T-helper 2 cell treated with Interferon-gamma antibody and Interleukin-4, amounts not matched to agents 5 μg/mL and 100 μg/mL, for 36 hours (primary cell): ENCODE measurements at places on chromosomes 5 and 9.

GRCh38 chr5:92017776-92018175 lies 634.7 kb upstream of the ARRDC3 start:
- no peak for DNase-seq

DNA sequence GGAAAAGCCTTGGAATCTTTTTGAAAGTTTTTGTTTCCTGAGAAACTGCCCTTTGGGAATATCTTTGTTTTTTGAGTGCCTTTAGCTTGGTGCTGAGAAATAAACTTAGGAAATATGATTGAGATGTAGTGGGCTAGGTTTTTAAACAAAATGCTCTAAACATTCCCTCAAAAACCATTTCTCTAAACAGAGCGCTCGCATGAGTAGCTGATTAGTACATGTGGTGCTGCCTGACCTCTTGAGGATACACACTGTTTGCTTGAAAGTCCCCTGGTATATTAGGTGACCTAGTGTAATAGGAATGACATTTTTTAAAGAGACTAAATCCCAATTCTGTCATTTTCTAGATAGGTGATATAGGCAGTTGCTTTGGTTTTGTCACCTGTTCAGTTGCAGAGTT lies 132.3 kb downstream of the ADAMTSL1 start:
- no peak for DNase-seq

GRCh38 chr5:134777366-134777765 lies 18.8 kb downstream of the DDX46 start:
- no peak for DNase-seq

DNA sequence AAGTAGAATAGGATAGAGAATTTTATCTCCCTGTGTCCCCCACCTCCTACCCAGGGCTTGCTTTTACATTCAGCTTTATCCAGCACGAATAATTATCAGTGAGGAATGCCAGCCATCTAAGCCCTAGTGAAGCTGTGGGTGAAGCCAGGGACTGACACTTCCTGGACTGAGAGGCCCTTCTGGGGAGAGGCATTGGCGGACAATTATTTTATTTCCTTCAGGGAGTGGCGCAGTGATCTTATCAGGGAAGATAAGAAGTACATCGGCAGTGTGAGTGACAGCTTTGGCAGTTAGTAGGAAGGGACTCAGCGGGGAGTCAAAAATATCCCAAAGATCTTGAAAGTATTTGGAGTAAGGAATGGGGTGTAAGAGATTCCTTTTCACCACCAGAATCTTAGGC lies 34.9 kb upstream of the RPS23 start:
- DNase-seq = no peak

- no peak for DNase-seq
Measured at GRCh38 chr5:65539827-65540226, 23.1 kb downstream of the CENPK start.

- DNase-seq = no peak
Measured at GRCh38 chr5:21688655-21689054, 1164.5 kb downstream of the CDH12 start.

- DNase-seq = no peak
Measured at GRCh38 chr9:132698989-132699388, 28.7 kb downstream of the GTF3C4 start.

GRCh38 chr9:19119246-19119645 lies 8.0 kb downstream of the PLIN2 start:
- no peak for DNase-seq

GRCh38 chr9:81344366-81344765 lies 345.0 kb downstream of the TLE1 start:
- DNase-seq = no peak

DNA sequence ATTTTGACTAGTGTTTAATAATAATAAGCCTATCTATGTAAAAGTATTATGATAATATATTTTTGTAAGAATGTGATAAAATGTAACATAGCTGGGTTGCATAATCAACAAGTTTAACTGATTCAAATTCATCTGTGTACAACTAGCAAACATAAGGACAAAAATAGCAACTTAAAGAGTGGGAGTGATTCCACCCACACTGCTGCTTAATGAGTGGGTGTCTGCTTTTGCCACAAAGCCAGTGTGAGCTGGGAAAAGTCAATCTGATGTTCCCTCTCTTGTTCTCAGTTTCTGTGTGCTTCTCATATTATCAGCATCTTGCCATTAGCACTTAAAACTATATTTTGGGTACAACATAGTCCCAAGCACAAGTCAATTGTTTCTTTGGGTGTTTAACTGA lies 111.1 kb upstream of the DPYSL3 start:
- DNase-seq = no peak

DNA sequence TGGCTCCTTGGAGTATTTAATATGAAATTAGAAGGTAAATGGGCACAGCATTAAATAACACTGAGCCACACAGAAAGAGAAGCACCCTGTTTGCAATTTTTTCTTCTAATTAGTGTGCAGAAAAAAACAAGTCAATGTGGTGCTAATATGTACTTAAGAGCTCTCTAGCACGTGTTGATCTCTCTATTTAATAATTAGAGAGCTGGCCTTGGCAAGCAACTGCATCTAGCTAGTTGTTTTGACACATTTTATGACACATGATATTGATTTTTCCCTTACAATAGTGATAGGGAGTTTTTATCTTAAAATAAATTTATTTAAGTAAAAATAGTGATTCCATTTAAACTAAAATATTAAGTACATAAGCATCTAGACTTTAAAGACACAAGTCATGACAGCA lies 54.5 kb upstream of the NUDT12 start:
- no peak for DNase-seq

DNA sequence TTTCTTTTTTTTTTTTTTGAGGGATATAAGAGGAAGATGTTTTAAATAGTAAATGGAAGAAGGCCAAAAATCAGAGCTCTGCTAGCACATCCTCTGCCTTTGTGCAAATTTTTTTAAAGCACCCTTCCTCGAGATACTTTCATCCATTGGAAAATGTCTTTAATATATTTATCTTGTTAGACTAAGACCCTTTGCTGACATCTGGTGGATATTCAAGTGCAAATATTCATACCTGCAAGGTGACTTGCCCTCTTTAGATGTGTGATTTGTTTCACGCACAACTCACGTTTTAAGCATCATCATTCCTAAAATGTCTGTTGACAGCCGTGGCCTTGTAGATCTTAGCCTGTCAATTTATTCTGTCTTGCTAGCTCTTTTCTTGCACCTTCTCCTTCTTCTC lies 258.5 kb downstream of the AGTPBP1 start:
- DNase-seq = no peak

DNA sequence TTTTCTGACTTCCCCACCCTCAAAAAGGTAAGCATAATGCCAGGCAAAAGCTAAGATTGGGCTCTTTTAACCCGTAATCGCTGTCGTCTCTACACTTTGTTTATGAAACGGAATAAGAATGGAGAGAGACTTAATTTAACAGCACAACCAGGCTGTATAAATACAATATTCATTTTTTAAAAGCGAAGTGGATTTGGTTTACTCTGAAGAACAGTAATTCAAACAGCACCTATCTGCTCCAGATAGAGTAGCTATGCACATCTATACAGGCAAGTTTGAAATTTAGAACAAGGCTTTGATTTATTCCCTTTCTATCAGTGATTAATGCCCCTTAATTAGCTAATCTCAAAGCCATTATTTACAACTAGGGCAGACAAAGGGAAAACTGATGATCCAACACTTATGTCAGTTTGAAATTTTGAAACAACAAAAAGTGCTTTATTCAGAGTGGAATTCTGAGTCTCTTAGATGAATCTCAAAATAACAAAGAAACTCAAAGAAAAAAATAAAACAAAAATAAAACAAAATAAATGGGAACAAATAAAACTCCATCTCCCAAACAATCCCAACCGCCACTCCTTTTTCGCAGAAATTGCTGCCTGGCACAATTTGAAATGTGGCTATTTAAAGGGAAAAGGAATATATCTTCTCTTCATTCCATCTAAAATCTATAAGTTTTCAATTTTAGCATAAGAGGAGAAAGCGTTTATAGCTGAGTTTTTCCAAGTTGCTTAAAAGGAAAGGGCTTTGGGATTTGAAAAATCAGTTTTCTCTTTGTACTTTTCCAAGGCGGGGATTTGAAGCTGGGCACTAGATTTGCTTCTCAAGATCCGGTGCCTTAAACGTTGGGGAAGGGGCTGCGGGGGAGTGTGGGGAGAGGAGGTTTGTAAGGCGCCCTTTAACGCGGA lies 298.6 kb downstream of the PARP8 start:
- DNase-seq = no peak

GRCh38 chr9:96585426-96585825 lies 34.2 kb downstream of the CDC14B start:
- DNase-seq = no peak

- no peak for DNase-seq
Measured at GRCh38 chr5:15943487-15943886, 236.1 kb downstream of the MARCHF11 start.

DNA sequence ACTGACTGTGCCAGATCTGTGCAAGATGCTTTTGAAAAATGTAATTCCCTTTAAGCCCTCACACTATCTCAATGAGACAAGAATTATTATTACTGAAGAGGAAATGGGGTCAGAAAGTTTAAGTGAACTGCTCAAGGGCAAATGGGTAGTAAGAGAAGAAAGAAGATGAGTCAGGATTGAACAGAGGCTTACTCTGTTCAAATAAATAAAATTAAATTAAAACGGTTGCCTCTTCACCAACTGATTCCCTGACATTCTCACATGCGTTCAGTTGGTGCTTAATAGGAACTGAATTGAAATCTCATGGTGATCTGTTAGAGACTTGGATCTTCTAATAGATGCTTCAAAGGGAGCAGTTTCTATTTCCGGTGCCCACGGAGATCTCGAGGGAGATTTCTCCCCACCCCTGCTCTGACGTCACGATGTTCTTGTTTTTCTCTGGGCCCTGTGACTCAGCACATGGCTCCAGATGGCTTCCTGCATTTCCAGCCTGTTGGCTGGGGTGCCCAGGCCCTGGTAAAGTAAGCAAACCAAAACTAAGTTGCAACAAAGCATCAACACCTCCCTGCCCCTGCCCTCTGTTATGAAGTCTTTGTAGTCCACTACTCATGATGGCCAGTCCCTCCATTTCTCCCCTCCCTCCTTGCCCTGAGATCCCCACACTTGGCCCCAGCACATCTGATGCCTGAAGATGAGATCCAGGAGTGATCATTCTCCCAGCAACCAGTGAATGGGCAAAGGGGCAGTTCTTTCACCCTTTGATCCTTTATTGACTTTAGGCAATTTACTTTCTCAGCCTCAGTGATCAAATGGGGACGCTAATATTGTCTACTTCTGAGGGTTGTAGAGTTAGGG lies 106.1 kb upstream of the CPEB4 start:
- DNase-seq = peak; percentile 52

DNA sequence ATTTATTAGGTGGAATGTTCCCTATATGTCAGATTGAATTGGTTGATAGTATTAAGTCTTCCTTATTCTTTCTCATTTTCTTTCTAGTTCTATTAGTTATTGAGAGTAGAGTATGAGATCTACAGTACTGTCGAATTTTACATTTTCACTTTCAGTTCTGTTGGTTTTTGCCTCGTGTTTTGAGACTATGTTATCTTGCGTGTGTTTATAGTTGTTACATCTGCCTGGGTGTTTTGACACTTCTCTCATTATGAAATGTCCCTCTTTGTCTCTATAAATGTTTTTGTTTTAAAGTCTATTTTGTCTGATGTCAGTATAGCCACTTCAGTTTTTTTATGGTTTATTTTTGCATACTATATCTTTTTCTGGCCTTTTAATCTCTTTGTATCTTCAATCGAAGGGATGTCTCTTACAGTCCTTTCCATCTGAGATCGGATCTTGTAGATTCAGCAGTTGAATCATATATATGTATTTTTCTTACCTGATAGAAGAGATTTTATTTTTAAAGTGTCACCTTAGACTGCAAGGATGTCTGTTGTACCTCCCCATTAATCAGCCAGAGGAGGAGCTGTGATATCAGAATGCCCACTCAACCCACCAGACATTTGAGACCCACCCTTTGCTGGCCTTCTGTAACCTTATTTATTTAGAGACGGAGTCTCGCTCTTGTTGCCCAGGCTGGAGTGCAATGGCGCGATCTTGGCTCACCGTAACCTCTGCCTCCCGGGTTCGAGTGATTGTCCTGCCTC lies 20.7 kb downstream of the EHMT1 start:
- no peak for DNase-seq

- no peak for DNase-seq
Measured at GRCh38 chr9:104772714-104773510, 9.0 kb downstream of the NIPSNAP3B start.

DNA sequence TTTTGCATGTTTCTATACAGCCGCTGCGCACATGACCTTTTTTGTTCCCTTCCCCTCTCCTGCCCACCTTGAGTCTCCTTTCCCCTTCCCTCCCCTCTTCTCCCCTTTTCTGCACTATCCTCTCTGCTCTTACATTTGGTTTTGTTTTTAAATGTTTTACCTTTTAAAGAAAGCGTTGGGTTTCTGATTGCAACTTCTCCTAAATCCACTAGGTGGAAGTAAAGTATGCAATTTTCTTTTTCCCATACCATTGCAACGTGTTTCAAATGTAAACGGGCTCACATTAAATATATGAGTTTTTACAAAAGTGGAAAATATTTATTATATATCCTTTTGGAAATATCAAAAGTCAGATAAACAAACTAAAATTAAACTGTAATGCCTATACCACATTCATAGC lies 500.9 kb downstream of the DIRAS2 start:
- no peak for DNase-seq

GRCh38 chr9:130245474-130245873 lies 20.1 kb upstream of the HMCN2 start:
- no peak for DNase-seq

DNA sequence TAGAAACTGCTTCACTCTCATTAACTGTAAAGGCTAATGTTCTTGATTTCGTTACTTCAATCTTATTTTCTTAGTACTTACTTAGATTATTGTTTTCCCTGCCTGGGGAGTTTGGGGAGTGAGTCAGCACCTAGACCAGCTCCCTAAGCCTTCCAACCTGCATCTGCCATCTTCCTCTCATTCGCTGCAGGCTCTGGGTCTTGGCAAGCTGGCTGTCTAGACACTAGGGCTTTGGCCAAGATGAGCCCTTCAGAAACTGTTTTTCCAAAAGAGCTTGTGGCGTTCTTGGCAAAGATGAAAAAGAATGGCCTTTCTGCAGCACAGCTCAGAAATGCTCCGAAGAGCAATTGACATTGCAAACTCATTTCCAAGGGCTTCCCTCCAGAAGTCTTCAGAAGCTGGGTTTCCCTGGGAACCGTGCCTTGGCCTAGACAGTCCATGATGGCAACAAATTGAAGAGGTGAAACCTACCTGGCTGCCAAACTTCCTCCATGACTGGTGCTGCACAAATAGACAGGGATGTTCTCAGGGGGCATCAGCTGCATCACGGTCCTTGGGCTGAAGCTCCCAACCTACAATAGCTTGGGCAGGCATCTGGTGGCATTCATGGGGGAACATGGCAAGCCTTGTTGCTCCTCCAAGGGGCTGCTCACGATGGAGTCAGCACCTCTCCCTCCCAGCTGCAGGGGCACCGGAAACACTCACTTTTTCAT lies 76.6 kb downstream of the NSUN2 start:
- DNase-seq = no peak

- DNase-seq = no peak
Measured at GRCh38 chr5:57932761-57933160, 450.1 kb upstream of the ACTBL2 start.

- no peak for DNase-seq
Measured at GRCh38 chr5:84869675-84870074, 485.0 kb upstream of the EDIL3 start.

GRCh38 chr9:129612123-129612522 lies 8.8 kb downstream of the C9orf50 start:
- no peak for DNase-seq
